ENCODE measurements at places on chromosomes 4 and X. TPM values are rescaled to one million over a fixed set of nuclear protein-coding genes. Genes with fewer than 3 reads are reported as not detected.
A peak's percentile ranks its signal among the peaks of the same experiment; 100 is the strongest.

Gene FRMD7
- not detected for total RNA-seq

Gene SLC26A1
- 1.0 TPM for total RNA-seq

GRCh38 chr4:45078201-45078600, 351.8 kb upstream of the GNPDA2 start:
- no peaks in the 10 kb centered on the region for H3K36me3 ChIP-seq
- H3K4me3 ChIP-seq = no peak overlapping the region
- H3K4me1 ChIP-seq = no peaks in the 10 kb centered on the region
- no peak overlapping the region for H3K27ac ChIP-seq
- H3K27me3 ChIP-seq = no peaks in the 10 kb centered on the region

DNA sequence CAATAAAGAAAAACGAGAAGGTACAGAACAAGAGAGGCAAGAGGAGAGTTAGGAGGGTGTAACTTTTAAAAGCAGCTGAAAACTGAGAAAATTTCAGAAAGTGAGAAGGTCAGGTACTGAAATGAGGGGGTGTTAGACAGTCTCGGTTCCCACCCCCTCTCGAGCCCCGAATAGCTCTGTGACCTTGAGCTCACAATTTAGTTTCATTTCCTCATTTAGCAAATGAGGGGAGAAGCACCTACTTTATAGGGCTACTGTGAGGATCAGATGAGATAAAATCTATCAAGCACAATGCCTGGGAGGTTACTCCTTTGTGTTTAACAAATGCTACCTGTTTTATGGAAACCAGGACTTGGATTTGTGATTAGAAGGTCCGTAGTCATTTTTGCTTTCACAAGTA, 4.9 kb downstream of the UGT8 start:
- H3K27me3 ChIP-seq = peaks cover 15% of the 10 kb centered on the region
- H3K36me3 ChIP-seq = no peaks in the 10 kb centered on the region
- H3K27ac ChIP-seq = no peak overlapping the region
- H3K4me1 ChIP-seq = no peaks in the 10 kb centered on the region
- no peak overlapping the region for H3K4me3 ChIP-seq

DNA sequence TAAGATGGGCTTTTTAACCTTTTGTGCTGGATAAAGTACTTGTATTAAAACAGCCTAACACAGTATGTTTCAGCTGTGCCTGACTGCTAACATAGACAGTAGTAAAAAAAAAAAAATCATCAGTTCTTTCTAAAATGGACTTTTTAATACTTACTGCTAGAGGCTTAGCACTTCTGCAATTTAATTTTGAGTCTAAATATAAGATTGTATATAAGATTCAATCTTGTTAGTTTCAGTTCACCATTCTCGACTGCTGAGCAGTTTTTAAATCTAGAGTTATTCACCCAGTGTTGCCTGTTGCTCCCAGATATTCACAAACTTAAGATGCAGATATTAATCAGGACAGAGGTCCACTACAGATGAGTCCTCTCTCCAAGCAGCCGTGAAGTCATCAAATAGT, 6.8 kb downstream of the PLA2G12A start:
- H3K4me1 ChIP-seq = peaks cover 3% of the 10 kb centered on the region
- no peaks in the 10 kb centered on the region for H3K27me3 ChIP-seq
- H3K27ac ChIP-seq = no peak overlapping the region
- H3K36me3 ChIP-seq = no peaks in the 10 kb centered on the region
- H3K4me3 ChIP-seq = no peak overlapping the region

GRCh38 chr4:74953647-74954046, 20.7 kb downstream of the PARM1 start:
- no peaks in the 10 kb centered on the region for H3K4me1 ChIP-seq
- no peak overlapping the region for H3K4me3 ChIP-seq
- H3K27me3 ChIP-seq = no peaks in the 10 kb centered on the region
- no peak overlapping the region for H3K27ac ChIP-seq
- DNase-seq = no peak

DNA sequence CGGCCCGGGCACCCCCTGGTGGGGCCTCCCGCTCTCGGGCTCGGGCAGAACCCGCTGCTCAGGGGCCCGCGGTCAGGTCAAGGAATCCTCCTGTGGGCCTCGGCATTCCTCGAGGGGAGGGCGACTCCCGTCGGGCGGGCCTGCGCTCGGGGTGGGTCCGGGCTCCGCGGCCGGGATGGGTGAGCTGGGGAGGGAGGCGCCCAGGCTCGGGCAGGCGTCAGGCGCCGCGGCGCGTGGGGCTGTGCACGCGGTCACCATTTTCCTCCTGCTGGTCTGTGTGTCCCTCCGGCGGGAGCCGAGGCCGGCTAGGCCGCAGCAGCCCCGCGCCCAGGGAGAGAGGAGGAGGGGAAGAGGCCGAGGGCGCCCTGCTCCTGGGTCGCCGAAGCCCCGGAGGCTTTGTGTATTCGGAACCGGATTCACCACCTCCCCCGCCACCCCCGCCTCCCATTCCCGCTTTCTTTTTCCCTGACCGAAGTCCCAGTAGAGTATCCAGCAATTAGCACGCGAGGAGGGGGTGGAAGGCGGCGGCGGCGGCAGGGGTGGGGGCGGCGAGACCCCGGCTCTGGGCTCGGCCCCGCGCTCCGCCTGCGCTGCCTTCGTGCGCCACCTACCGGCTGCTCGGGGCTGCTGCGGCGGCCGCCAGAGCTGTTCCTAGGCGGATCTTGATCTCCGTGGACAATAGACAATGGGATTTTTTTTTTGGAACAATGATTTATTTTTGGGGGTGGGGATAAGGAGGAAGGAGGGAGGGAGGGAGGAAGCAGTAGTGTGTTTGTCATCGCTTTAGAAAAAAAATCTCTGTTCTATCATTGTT, 99.0 kb upstream of the MAML3 start:
- peak overlapping the region; percentile 93 for H3K27ac ChIP-seq
- peak overlapping the region; percentile 75 for H3K4me3 ChIP-seq
- H3K27me3 ChIP-seq = no peaks in the 10 kb centered on the region
- peaks cover 24% of the 10 kb centered on the region for H3K4me1 ChIP-seq
- DNase-seq = peak; percentile 82
- H3K36me3 ChIP-seq = no peaks in the 10 kb centered on the region

DNA sequence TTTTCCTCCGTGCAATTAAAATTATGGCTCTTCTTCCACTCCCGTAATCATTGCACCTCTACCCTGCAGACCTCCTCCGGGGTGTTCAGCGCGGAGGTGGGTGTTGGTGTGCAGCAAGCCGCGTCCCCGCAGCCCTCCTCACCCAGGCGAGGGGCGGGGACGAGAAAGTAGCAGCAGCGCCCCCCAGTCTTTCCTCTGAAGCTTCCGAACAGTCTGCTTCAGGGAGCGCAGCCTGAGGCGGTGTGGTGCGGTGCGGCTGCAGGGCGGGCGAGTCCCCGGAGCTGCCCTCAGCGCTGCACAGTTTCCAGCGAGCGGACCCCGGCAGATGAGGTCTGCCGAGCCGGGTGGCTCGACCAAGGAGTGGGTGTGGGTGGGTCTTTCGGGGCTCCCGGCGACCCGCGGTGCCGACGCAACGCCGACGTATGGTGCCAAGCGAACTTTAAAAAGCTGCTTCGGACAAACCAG, at the start of gene FRAS1:
FRAS1 (plus strand) TSS at position 189 of the 465 bp plus-strand sequence. CDS start 687 bp downstream, outside the sequence.
- peaks cover 22% of the 10 kb centered on the region for H3K4me1 ChIP-seq
- H3K27me3 ChIP-seq = peaks cover 25% of the 10 kb centered on the region
- peak; percentile 45 for DNase-seq
- peak within 1 kb of the TSS; percentile 19 for H3K27ac ChIP-seq

DNA sequence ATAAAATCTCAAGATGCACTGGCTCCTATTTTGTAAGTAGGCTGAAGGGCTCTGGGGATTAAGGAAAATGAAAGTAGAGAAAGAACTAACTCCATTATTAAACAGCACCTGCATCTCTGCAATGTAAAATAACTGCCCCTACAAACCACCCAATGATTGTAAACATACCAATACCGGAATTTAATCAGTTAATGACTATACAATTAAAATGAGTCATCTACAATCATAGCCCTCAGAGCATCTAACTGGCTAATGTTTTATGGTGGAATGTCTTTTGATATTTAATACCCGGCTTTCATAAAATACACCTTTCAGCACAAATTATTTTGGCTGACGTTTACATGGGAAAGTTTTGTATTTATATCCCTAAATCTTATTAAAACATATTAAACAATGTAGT, 142.3 kb downstream of the PAPSS1 start:
- H3K4me3 ChIP-seq = no peak overlapping the region
- H3K4me1 ChIP-seq = no peaks in the 10 kb centered on the region
- DNase-seq = no peak
- H3K36me3 ChIP-seq = no peaks in the 10 kb centered on the region

DNA sequence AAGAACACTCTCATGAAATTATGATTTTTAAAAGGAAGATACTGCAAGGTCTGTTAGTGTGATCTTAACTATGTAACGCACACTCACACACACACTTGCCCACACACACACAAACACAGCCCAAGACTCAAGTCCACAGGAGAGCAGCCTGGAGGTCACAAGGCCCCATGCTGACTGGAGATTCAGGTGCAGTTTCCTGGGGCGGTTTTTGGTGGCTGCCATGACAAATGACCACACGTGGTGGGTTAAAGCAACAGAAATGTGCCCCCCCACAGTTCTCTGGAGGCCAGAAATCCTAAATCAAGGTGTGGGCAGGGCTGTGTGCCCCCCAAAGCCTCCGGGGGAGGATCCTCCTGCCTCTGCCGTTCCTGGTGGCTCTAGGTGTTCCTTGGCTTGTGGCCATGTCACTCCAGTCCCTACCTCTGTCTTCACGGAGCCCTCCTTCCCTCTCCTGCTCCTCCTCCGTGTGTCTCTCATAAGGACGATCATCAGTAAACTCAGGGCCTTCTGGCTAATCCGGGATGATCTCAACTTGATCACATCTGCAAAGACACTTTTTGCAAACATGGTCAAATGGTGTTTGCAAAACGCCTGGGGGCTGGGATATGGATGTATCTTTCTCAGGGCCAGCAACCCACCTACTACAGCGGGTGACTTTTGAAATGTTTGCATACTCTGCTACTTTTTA, 9.7 kb upstream of the HTRA3 start:
- H3K36me3 ChIP-seq = no peaks in the 10 kb centered on the region
- DNase-seq = no peak
- H3K27ac ChIP-seq = no peak overlapping the region

DNA sequence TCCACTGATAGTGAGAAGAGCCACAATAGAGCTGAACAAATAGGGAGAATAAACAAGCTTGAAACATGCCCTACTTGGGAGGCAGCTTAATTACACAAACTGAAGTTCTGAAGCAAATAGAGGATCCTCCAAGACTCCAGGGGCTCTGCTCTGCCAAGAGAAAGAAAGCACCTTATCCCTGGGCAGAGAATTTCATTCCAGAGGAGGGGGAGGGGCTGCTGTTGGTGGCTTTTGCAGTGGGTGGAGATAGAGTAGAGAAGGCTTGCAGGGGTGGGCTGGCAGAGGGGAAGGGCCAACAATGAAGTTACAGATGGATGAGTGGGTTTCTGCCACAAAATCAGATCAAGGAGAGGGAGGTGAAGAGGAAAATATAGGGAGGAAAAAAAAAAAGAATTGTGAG, 1.0 kb upstream of the LPAR4 start:
- no peak for DNase-seq
- H3K36me3 ChIP-seq = no peaks in the 10 kb centered on the region
- no peaks in the 10 kb centered on the region for H3K27me3 ChIP-seq
- H3K4me3 ChIP-seq = no peak overlapping the region
- H3K4me1 ChIP-seq = no peaks in the 10 kb centered on the region
- no peak overlapping the region for H3K27ac ChIP-seq

- H3K27me3 ChIP-seq = no peaks in the 10 kb centered on the region
- H3K36me3 ChIP-seq = no peaks in the 10 kb centered on the region
- no peak overlapping the region for H3K4me3 ChIP-seq
- H3K27ac ChIP-seq = no peak overlapping the region
Measured at GRCh38 chrX:40867352-40867751, 132.0 kb upstream of the MED14 start.

GRCh38 chrX:153585827-153586226, 13.1 kb downstream of the CCNQ start:
- peaks cover 22% of the 10 kb centered on the region for H3K36me3 ChIP-seq
- no peak for DNase-seq
- H3K4me1 ChIP-seq = no peaks in the 10 kb centered on the region
- no peak overlapping the region for H3K27ac ChIP-seq
- no peak overlapping the region for H3K4me3 ChIP-seq

DNA sequence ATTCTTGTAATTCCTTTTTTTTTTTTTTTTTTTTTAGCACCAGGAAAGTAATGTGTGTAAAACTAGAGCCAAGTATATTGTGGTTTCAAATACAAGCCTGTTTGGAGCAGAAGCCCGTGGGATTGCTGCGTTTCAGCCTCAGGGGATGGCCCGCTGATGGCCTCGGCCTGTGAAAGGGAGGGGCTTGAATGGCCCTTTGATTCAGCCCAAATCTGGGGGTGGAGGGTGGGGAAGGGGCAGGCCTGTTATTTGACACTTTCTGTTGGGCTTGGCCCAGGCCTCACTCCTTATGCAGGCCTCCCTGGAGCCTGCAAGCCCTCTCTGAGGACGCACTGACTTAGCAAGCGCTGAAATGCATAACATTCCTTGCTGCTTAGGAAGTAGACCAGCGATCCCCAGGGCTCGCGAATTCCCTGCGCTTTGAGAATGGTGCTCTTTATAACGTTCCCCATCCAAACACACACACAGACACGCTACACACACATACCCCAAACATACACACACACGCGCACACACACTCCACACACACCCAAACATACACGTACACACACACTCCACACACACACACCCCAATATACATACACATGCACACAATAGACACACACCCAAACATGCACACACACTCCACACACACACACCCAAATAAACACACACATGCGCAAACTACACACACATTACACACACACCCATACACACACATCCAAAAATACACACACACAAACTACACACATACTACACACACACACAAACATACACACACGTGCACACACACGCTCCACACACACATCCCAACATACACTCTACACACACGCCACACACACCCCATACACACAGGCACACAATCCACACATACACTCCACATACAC, 29.6 kb downstream of the TLR10 start:
- H3K4me3 ChIP-seq = no peak overlapping the region
- H3K36me3 ChIP-seq = no peaks in the 10 kb centered on the region
- peak; percentile 62 for DNase-seq
- no peak overlapping the region for H3K27ac ChIP-seq
